Activated CD4-positive, alpha-beta T cell treated with anti-CD3 and anti-CD28 coated beads for 36 hours (primary cell): ENCODE measurements at places on chromosomes 2 and 18.

DNA sequence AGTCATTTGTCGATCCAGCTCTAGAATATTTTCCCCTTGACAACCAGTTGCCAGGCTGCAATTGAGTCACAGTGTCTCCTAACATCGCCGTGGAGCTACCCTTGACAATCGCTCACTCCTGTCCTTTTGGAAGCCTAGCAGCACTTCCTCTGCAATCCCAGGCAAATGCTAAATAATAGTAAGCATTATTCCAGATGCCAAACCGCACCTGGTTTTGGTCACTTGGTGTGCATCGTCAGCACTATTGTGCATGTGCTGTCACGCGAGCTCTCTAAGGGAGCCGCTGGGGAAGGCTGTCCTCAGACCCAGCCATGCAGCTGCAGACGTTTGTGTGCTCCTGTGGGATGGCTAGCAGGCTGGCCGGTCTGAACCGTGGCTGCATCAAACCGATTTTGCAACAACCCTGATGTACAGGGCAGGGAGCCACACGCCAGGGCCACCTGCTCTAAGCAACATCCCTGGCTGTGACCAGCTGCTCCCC is 549.5 kb upstream of the ID2 start:
- no peaks in the 10 kb centered on the region for H3K4me1 ChIP-seq
- no peak overlapping the region for H3K27ac ChIP-seq
- no peak for DNase-seq
- no peak overlapping the region for H3K4me3 ChIP-seq
- H3K27me3 ChIP-seq: peaks cover 2% of the 10 kb centered on the region
- no peaks in the 10 kb centered on the region for H3K36me3 ChIP-seq

DNA sequence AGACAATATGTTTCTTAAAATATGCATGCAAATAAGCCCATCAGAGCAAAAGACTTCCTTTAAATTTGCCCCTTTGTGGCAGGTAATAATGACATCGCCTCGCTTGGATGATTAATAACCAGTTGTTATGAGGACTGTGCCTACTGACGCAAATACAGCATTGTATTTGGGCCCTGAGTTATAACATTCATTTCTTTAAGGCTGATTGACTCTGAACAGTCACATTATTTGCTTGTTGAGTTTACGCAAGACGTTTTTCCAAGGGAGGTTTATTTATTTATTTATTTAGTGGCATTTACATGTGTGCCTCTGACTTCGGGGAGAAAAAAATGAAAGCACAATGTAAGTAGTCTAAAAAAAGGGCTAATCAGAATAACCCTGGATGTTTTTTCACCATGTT is 88.3 kb downstream of the SLC8A1 start:
- no peak for DNase-seq
- H3K4me3 ChIP-seq: no peak overlapping the region
- peaks cover 3% of the 10 kb centered on the region for H3K27me3 ChIP-seq
- no peaks in the 10 kb centered on the region for H3K36me3 ChIP-seq
- peaks cover 7% of the 10 kb centered on the region for H3K4me1 ChIP-seq
- H3K27ac ChIP-seq: no peak overlapping the region

DNA sequence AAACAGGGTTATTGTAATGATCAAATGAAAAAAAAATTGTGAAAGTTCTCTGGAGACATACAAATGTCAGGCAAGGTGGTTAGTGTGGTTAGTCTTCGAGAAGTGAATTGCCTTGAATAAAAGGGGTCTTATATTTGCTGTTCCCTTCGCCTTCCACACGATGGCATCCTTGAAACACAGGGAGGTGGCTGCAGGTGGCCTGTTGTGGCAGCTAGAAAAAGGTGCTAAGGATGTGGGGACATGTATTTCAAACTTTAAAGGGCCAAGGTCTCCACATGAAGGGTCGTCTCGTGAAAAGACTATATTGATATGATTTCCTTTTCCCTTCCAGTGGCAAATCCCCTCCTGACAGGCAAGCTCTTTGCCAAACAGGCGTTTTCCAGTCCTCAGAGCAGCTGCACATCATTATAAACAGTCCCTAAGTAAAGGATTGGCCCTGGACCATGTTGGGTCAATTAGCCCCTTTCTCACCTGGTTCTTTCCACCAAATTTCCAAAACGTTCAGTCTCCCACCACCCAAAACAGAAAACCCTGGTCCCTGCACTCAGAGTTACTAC is 68.5 kb downstream of the COPS8 start:
- H3K27ac ChIP-seq: no peak overlapping the region
- H3K4me1 ChIP-seq: peaks cover 44% of the 10 kb centered on the region
- no peak overlapping the region for H3K4me3 ChIP-seq
- H3K27me3 ChIP-seq: peaks cover 4% of the 10 kb centered on the region
- peak; percentile 78 for DNase-seq
- H3K36me3 ChIP-seq: no peaks in the 10 kb centered on the region

DNA sequence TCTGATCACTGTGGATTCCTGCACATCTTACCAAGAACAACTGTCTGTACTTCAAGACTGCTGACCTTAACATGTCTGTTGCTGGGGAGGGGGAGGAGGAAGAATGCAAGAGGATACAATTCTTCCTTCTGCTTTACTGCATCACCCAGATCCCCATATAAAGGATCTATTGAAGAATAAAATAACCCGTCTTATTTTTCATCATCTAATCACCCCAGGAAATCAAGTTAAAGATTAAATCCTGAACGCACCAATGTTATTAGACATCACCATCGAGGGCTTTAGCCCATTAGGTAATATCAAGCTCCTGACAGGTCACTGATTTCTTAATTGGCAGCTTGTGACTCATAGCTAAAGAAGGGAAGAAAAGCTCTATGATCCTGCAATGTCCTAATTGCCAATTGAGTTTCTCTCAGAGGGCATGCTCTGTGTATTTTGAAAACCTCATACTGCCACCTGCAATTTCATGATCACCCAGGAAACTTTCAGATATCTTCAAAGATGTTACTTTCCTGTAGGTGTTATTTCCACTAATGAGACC is 75.4 kb upstream of the KCNE4 start:
- H3K27me3 ChIP-seq: peaks cover 10% of the 10 kb centered on the region

GRCh38 chr18:45106331-45106774 is 425.7 kb downstream of the SETBP1 start:
- H3K4me1 ChIP-seq: no peaks in the 10 kb centered on the region
- H3K27ac ChIP-seq: no peak overlapping the region
- no peaks in the 10 kb centered on the region for H3K36me3 ChIP-seq
- DNase-seq: no peak

DNA sequence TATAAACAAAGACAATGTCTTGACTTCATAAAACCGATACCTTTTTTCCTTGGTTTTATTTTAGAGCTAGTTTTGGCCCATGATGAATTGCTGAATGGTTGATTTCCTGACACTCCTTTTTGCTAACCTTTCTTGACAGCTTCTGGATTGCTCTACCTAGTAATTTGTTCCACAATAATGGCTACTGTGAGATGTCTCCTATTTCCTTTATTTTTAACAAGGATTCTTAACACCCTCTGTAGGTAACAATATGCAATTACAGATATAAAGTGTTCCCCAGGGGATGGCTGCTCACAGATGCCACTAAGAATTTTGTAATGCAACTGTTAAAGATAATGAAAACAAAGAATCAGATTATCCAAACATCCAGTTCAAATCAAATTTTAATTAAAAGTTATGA is 100.8 kb upstream of the ATP5MC3 start:
- no peak overlapping the region for H3K27ac ChIP-seq
- no peak overlapping the region for H3K4me3 ChIP-seq
- peaks cover 4% of the 10 kb centered on the region for H3K4me1 ChIP-seq
- H3K27me3 ChIP-seq: peaks cover 2% of the 10 kb centered on the region

DNA sequence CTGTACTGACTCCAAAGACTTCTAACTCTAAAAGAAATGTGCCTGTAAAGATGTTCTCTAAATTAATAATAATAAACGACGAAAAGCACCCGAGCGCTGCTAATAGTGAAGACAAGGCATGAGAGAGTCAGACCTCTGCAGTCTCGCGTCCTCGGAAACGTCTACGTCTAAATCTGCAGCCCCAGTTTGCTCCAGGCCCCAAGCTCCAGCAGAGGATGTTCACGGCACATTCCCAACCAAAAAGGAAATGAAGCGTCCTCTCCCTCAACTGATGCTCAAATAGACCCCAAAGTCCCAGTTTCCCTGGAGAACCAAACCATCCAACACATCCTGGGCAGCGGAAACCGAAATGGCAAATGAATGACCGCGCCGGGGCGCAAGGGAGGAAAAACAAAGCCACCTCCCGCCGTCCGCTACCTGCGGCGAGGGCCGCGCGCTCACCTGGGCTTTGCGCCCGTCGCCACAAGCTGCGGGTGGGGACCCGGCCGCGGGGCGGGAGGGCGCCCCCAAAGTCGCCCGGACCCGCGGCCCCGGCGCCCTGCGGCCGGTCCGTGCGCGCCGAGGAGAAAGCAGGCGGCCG is 47.1 kb upstream of the CCDC150 start:
- H3K27ac ChIP-seq: no peak overlapping the region
- no peaks in the 10 kb centered on the region for H3K36me3 ChIP-seq
- H3K4me1 ChIP-seq: peaks cover 7% of the 10 kb centered on the region
- peaks cover 65% of the 10 kb centered on the region for H3K27me3 ChIP-seq
